ENCODE measurements at places on chromosomes 3 and 15.

GRCh38 chr3:132342183-132342582, 25.0 kb downstream of the ACP3 start:
- DNase-seq = no peak

- no peak for DNase-seq
Measured at GRCh38 chr3:119300991-119301391, 6.8 kb downstream of the ARHGAP31 start.

DNA sequence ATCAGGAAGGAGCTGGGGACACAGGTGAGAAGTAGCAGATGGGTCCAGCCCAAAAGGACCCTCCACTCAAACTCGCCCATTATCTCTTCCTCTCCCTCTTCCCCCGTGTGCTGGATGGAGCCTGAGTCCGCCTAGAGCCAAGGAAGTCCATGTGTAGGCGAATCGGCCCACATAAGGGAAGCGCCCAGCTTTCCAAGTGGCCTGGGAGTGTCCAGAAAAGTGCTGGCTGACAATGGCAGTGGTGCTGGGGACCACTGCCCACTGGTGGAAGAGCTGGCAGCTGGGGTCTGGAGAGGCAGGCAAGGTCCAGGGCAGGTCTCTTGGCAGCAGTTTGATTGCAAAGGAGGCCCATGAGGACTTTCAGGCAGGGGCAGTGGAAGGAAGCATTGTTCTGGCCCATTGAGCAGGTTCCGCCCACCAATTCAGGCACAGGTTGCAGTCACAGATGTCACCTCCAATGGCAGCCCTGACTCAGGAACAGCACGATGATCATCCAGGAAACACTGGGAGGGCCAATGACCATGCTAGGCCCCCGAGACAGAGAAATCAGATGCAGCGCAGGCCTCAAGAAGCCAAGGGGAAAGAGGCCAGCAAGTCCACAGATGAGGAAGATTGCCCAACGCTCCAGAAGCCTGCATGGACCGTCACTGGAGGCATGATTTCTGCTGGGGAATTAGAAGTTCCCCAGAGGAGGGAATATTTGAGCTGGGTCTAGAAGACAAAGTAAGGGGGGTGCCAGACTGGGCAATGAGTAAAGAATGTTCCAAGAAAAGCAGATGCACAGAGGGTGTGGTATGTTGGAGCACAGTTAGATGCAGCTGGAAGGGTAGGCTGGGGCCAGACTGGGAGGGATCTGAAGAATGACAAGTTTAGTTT, 3.0 kb downstream of the MFGE8 start:
- DNase-seq = no peak

- no peak for DNase-seq
Measured at GRCh38 chr3:83842511-83842910, 1116.3 kb upstream of the CADM2 start.

DNA sequence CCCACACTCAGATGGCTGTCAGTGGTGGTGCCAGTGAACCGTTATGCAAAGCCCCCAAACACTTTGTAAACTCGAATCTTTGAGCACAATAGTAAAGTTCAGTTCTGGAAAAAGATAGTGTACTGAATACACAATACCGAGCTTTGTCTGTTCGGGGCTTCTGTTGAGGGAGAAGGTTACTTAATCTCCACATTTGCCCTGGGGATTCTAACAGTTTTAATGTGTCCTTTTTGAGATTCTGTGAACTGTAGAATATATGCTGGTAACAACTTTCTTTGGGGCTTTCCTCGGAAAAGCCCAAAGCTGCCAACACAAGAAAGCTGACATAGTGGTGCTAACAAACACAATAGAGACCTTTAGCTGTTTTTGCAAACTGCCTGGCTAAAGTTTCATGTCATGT, 686.5 kb downstream of the ROBO1 start:
- DNase-seq = no peak

- no peak for DNase-seq
Measured at GRCh38 chr3:70061096-70061495, 61.6 kb downstream of the SAMMSON start.

- no peak for DNase-seq
Measured at GRCh38 chr3:9201955-9202354, 47.5 kb downstream of the SRGAP3 start.

DNA sequence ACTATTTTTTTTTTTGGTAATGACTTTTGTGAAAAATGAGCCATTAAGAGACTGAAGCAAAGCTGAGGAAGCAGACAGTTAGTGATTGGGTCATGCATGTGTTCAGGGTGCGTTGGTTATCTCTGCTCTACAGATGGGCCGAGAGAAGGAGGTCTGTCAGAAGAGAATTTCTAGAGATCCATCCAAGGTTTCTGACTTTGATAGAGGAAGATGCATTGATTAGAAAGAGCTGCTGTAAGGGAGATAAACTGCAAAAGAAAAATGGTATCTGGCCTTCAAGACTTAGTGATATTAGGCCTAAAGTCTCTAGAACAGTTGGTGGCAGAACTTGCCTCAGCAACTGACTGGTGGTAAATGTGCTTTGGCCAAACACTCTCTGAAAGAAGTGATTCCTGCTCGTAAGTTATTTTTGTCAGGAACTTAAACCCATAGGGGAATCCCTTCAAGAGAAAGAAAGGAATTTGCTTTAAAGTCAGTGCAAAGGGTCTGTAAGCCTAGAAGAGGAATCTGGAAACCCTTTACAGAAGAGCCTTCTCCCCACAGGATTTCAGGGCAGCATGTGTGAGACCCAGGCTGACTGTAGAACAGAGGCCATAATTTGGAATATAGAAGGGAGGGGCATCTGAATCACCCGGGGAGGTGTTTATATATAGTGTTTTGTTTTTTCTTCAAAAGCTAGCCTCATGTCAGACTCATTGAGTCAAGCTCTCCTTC, 67.8 kb downstream of the OPA1 start:
- DNase-seq = no peak

DNA sequence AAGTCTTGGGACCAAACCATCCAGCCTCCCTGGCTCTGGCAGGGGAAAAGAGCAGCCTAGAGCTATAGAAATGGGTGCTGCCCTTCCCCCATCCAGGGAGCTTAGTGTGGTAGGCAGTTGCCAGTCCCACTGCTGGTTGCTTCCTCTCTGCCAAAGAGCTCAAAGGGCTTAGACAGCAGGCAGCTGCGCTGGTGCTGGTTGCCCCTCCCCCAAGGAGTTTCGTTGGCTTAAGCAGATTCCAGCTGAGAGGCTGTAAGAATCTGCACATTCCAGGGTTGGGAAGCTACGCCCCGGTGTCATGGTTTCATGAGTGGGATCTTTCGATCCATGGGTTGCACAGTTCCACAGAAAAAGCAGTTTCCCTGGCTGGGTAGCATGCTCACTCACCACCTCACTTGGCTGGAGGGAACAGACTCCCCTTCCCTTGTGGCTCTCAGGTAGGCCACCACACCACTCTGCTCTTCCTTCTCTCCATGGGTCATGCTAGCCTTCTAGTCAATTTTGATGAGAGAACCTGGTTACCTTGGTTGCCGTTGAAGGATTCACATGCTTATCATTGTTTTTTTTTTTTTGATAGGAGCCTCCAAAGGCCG, 195.1 kb downstream of the EPHA6 start:
- DNase-seq = no peak

GRCh38 chr3:877001-877400, 215.8 kb upstream of the CNTN6 start:
- DNase-seq = no peak

- no peak for DNase-seq
Measured at GRCh38 chr3:134645515-134645914, 5.3 kb downstream of the KY start.

- DNase-seq = no peak
Measured at GRCh38 chr15:43249699-43250203, 17.0 kb downstream of the TGM5 start.

DNA sequence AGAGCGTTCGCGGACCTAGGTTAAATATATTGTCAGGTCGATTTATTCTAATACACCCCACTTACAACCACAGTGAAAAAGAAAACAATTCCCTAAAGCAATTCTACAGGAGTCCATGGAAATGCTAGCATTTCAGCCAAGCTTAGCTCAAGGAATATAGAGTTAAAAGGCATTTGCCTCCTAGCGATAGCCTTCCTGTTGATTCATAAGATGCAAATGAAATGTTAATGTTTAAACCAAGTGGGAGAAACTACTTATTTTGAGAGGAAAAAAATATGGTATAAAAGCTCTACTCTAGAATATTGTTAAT, 1.7 kb upstream of the ALCAM start:
- no peak for DNase-seq

- no peak for DNase-seq
Measured at GRCh38 chr15:59941612-59942011, 62.5 kb upstream of the FOXB1 start.

DNA sequence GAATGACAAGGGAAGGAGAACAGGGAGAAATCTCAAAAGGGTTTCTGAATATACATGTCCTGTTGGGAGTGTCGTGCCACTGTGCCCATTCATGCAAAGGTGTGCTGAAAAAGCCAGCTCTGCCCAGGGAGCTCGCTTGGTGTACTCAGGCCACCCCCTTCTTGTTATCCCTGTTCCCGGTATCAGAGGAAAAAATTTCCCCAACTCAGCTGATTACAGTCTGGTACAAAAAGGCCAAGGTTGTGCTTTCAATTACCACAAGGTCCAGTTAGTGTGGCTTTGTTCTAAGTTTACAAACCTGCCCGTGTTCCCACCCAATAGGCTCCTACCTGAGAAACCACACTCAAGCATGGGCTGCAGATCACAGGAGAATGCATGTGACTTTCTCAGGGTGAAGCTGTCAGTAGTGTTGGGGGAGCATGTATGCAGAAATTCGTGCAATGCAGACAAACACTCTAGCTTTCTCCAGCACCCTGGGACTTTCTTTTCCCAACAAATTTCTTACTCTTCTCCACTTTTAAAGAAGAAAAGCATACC, 648.5 kb downstream of the NR2F2 start:
- no peak for DNase-seq

DNA sequence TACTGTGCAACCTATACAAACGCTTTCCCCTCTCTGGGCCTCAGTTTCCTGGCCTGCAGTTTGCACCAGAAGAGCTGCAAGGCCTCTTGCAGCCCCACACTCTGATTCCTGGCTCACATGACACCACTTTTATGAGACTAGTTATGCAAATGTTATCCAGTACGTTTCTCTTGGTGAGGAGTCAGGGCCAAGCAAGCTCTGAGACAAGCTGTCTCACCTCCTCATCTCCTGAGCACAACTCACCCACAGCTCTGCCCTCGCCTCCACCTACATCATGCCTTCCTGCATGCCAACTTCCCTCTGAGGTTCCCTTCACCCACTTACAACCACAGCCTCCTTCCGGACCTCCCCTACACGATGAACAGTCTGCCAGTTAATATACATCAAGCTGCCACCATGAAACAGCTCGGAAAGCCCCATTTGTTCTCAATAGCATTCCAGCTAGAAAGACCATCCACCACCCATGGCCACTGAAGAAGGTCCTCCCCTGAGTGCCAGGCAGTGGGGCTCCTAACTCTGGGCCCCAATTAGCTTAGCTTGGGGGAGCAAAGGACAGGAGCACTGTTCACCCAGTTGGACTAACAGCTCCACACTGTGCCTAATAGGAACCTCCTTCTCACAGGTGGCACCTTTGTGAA, 25.0 kb downstream of the CRYGS start:
- no peak for DNase-seq

DNA sequence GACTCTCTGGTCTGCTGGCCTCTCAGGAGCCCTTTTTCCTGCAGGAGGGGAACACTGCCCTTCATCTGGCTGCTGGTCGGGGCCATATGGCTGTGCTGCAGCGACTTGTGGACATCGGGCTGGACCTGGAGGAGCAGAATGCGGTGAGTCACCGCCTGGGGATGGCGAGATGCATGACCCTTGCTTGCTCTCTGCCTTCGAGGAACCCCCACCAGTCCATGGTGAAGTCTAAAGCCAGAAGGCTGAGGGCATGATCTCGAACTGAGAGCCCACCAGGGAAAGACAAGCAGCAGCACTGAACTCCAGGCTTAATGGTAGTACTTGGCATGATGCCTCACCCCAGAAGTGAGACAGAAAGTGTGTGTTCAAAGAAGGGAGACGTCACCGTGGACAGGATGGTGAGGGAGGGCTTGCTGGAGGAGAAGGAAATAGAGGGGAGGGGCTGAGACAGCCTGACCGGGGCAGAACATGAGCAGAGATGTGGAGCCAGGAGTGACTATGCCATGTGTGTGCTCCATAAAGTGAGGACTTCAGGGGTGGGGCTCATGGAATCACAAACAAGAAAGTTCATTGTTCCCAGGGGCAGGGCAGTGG, 19.2 kb downstream of the ANKDD1A start:
- DNase-seq = no peak

GRCh38 chr15:30921781-30922479, 18.2 kb downstream of the FAN1 start:
- peak; percentile 64 for DNase-seq

DNA sequence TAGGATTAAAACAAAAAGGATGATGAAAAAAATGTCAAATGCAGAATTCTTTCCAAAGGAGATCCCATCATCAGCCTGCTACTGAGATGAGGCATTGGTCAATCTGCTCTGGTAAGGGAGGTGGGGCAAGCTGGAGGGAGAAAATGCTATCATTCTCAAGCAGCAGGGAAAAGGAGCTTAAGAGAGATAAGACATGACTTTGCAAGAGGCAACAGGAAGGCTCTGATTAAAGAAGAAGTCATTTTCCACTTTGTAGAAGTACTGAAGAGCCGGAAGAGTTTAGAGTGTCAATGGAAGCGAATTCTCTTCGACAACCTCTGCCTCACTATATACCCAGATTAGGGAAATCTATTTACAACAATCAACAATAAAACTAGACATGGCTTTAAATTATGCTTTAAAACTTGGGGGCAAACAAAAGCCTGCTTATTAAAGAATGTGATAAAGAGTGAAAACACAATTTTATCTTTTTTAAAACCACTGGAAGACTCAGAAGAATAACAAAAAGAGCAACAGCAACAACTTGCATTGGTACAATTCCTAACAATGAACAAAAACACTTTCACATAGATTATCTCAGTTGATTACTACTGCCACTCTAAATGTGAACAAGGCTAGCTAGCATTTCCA, 81.8 kb upstream of the NANOGP8 start:
- no peak for DNase-seq

- no peak for DNase-seq
Measured at GRCh38 chr3:145411605-145412004, 749.4 kb downstream of the PLOD2 start.

DNA sequence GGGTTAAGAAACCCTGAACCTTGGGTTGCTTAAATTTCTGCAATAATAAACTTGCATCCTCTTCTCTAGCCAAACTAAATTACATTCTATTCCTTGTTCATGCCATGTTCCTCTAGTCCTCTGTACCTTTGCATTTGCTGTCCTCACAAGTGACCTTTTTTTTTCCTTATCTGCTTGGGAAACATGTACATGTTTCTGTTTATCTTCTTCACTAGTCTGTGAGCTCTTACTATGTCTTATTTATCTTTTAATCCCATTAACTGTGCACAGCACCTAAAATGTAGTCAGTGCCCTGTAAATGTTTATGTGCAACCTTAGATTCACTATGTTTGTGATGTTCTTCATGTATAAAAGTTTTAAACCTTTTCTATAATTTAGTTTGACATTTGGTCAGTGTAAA, 61.9 kb downstream of the REC114 start:
- DNase-seq = no peak

DNA sequence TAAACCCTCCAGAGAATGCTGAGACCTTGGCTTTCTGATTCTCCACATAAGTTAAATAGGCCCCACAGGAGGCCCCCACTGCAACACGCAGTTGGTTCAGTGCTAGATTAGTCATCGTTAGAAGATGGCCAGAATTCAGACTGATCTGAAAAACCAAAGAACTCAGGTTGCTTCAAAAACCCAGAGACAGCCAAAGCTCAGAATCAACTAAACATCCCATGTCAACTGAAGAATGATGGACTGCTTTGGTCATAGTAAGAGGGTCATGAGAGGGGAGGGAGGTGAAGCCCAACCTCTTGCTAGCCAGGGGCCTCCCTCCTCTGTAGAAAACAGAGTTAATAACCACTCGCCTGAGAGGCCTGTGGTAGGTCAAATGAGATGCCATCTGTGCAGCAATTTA, 93.1 kb downstream of the AKAP13 start:
- DNase-seq = peak; percentile 63

GRCh38 chr3:140753865-140754754, 76.2 kb downstream of the TRIM42 start:
- no peak for DNase-seq
